Endothelial cell of coronary artery (primary cell): ENCODE measurements at places on chromosomes 13 and 19. TPM values are rescaled to one million over a fixed set of nuclear protein-coding genes. Genes with fewer than 3 reads are reported as not detected.

ATCAY gene
- not detected in 2 replicates for total RNA-seq

SHC2 gene
- 2.6 and 4.5 TPM in 2 replicates for total RNA-seq

ERICH6B gene
- total RNA-seq, result not detected in 2 replicates

ZFR2 gene
- not detected in 2 replicates for total RNA-seq

NRTN gene
- 0.09 TPM in 1 of 2 replicates, not detected in the other for total RNA-seq

SIGLEC12 gene
- not detected in 2 replicates for total RNA-seq

TYROBP gene
- not detected in 2 replicates for total RNA-seq

ZNF571 gene
- total RNA-seq, result 1.3 and 2.1 TPM in 2 replicates

KLK15 gene
- 0.09 TPM in 1 of 2 replicates, not detected in the other for total RNA-seq

HSH2D gene
- total RNA-seq, result not detected in 2 replicates

PSG4 gene
- total RNA-seq, result 0.47 and 1.2 TPM in 2 replicates

FCGBP gene
- under 0.01 and 0.19 TPM in 2 replicates for total RNA-seq

XRCC1 gene
- total RNA-seq, result 15.5 and 20.8 TPM in 2 replicates

LGALS14 gene
- total RNA-seq, result not detected in 2 replicates

LRRC25 gene
- total RNA-seq, result not detected in 2 replicates

LIG4 gene
- total RNA-seq, result 11.1 and 12.0 TPM in 2 replicates

KIRREL2 gene
- total RNA-seq, result under 0.01 TPM in 1 of 2 replicates, not detected in the other

CNN2 gene
- 187 and 190 TPM in 2 replicates for total RNA-seq

NLRP9 gene
- total RNA-seq, result not detected in 2 replicates

CEACAM16 gene
- total RNA-seq, result 0.09 TPM in 1 of 2 replicates, not detected in the other

PABPC3 gene
- total RNA-seq, result 0.09 TPM in 2 replicates

MED4 gene
- total RNA-seq, result 24.4 and 27.2 TPM in 2 replicates

RGL3 gene
- total RNA-seq, result 0.27 and 1.5 TPM in 2 replicates

RHPN2 gene
- 2.2 and 2.7 TPM in 2 replicates for total RNA-seq

CEACAM3 gene
- total RNA-seq, result not detected in 2 replicates

LGI4 gene
- 0.09 TPM in 1 of 2 replicates, not detected in the other for total RNA-seq

RASAL3 gene
- total RNA-seq, result 2.8 and 4.7 TPM in 2 replicates

ARMC6 gene
- 52.1 and 62.9 TPM in 2 replicates for total RNA-seq

MUC16 gene
- under 0.01 TPM in 1 of 2 replicates, not detected in the other for total RNA-seq

IRGC gene
- total RNA-seq, result not detected in 2 replicates

SIGLECL1 gene
- not detected in 2 replicates for total RNA-seq

OR7D2 gene
- not detected in 2 replicates for total RNA-seq

FUT1 gene
- 4.5 and 6.9 TPM in 2 replicates for total RNA-seq

SYT5 gene
- not detected in 2 replicates for total RNA-seq

CNN1 gene
- total RNA-seq, result 2.0 and 6.9 TPM in 2 replicates

KLK6 gene
- total RNA-seq, result 0.09 TPM in 1 of 2 replicates, not detected in the other
